ENCODE measurements at places on chromosomes 7 and 10.

DNA sequence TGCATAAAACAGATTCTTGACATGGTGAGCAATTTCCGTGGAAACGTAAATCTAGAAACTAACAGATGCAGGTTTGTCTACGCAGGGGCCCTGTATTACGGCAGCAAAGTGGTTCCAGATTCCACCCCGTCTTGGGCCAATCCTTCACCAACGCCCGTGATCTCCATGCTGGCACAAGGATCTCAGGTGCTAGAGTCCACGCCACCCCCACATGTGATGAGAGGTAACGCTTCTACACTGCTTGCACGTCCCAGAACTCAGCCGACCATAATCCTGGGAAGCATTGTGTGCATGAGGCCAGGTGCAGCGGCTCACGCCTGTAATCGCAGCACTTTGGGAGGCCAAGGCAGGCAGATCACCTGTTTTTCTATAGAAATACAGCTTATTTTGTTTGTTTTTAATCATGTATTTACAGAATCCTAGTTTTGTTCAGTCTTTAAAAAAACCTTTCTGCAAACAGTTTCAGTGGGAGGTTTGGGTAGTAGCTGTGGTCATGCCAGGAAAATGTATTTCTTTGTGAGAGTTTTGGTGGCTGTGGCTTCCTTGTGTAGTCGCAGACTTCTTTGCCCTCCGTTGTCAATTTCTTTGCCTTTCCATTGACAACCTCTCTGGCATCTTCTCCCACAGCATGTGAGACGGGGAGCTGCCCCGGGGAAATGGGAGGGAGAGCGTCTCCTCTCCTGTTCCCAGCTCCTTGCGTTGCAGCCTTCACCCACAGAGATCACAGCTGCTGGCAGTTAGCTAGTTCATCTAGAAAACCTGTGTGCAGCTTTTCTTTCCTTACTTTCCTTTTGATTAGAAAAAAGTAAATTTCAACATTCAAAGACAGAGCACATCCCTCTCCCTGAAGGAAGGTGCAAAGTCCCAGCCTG lies 35.7 kb downstream of the ITIH2 start:
- no peak for DNase-seq

- no peak for DNase-seq
Measured at GRCh38 chr7:41752615-41753014, 49.7 kb upstream of the INHBA start.

GRCh38 chr10:19640566-19641263 lies 175.5 kb upstream of the PLXDC2 start:
- no peak for DNase-seq

GRCh38 chr7:134154581-134155130 lies 27.5 kb downstream of the LRGUK start:
- no peak for DNase-seq

GRCh38 chr10:123507298-123507697 lies 158.9 kb upstream of the GPR26 start:
- DNase-seq: peak; percentile 26

Measured in GM13977 (cell line).